ENCODE measurements at places on chromosomes 6 and 20. TPM values are rescaled to one million over a fixed set of nuclear protein-coding genes. Genes with fewer than 3 reads are reported as not detected.

OTOR gene
- total RNA-seq: not detected

LSM2 gene
- 41.5 TPM for total RNA-seq

PCK1 gene
- under 0.01 TPM for total RNA-seq

DNA sequence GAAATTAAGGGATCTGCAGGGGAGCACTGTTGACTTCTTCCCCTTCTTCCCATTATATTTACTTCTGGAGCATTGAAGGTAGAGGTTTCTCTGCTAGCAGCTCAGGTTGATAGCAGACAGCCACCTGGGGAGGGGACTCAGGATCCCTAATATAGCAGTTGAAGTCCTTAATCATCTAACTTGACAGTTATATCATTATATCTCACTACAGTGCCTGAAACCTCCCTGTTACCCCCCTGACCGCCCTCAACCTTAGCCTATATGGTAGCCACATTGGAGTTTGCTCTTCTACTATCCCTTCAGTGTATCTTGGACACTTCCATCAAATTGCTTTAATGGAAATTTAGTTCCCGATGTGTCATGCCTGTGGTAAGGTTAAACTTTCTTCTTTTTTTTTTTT lies 7.0 kb downstream of the RALGAPB start:
- DNase-seq: no peak
- no peak overlapping the region for H3K27ac ChIP-seq
- peaks cover 14% of the 10 kb centered on the region for H3K36me3 ChIP-seq
- no peak overlapping the region for H3K4me3 ChIP-seq

DNA sequence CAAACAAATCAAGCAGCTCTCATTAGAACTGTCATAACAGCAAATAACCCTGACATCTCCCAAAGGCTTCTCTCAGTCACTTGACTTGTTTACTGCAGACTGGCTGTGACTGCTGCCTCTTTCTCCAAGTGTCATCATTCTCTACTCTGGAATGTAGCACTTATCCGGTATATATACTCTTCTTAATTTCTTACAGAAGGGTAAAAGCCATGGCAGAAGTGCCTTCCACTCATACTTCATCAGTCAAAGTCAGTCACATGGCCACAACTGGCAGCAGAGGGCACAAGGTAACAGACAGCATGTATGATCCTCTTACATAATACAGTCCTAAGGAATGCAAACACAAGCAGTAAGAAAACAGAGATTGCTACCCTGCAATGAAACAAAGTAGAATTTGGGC lies 9.3 kb downstream of the NAPB start:
- peaks cover 50% of the 10 kb centered on the region for H3K4me1 ChIP-seq
- H3K27me3 ChIP-seq: no peaks in the 10 kb centered on the region
- no peaks in the 10 kb centered on the region for H3K36me3 ChIP-seq

- H3K4me1 ChIP-seq: peaks cover 4% of the 10 kb centered on the region
- H3K36me3 ChIP-seq: no peaks in the 10 kb centered on the region
- H3K27ac ChIP-seq: no peak overlapping the region
Measured at GRCh38 chr6:143620447-143620846, 57.3 kb upstream of the PHACTR2 start.

All from esophagus muscularis mucosa (tissue), 4 donors.